ENCODE measurements at places on chromosomes 1 and 21.

DNA sequence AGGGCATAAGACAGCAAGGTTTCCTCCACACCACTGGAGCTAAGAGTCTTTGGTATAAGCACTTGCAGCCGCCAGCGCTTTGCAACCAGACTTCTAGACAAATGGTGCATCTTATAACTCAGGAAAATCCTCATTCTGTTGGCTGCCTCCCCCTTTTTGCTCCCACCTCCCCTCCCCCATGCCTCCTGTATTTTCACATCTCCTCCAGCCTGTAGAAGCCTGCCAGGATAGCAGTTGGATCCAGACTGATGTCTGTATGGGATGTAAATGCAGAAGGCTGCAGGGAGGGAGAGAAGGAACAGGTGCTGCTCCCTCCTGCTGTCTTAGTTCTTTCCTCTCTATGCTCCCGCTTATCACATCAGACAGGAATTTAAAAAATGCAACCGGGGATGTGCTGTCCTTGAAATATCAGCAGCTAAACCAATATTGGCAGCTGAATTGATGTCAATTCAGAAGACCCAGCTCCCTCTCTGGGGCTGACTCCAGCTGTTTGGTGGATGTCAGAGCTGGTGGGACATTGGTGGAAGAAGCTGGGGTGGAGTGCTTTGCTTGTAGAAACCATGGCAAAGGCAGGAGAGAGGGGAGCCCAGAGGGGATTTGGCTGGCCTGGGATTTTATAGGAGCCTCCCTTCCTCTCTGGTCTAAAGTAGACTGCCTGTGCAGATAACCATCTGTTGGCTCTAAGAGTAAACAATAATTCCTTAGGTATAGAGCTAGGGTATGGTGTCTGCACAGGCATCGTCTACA, 53.5 kb downstream of the NFASC start:
- DNase-seq, result no peak

- no peak for DNase-seq
These were observed 6.2 kb upstream of the DDR2 start for GRCh38 chr1:162626094-162626493.

- DNase-seq, result no peak
These were observed 783.2 kb upstream of the NEGR1 start for GRCh38 chr1:73065339-73066041.

DNA sequence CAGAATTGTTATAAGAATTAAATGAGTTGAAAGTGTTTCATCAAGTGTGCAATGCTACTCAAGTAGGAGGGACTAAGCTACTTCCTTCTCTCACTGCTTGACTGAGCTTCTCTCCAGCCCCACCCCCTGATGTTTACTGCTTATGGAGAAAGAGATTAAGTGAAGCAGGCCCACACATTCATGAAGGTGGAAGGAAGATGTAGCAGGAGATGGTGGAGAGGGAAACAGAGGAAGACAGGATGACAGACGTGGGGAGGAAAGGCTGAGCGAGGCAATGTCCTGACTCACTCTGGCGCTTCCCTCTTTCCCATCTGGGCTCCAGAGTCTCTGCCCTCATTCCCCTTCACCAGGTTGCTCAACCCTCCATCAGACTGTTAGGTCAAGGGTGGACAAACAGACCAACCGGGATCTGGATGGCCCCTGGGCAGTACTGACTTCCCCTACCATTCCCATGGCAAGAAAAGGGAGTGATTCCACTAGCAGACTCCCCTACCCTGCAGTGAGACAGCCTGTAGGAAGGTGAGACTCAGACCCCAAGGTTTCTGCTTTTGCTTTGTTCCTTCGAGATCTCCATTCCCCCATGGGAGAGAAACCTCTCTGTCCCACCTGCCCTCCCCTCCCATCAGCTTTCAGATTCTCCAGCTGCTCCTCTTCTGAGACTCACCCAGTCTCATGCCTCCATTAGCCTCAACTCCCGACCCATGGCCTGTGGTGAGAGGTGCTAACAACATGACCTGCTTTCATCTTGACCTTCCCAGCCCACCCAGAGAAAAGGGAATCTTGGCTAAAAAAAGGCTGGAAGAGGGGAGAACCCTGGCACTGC, 3.1 kb upstream of the ARHGEF2 start:
- no peak for DNase-seq
